M059J (cell line): ENCODE measurements at places on chromosomes 7 and 10. TPM values are rescaled to one million over a fixed set of nuclear protein-coding genes. Genes with fewer than 3 reads are reported as not detected.

DNA sequence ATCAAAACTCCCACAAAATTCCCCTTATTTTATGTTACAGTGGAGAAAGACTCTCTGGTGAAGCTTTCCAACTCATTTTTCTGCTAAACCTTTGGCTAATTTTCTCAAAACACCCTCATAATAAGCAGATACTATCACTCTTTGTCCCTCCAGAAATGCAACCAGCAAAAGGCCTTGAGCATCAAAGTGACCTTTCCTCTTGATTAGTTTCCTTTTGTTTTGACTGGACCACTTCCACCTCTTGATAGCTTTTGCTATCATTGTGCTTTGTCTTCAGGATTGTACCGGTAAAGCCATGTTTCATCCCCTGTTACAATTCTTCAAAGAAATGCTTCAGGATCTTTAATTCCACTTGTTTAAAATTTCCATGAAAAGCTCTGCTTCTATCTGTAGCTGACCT lies 115.1 kb upstream of the SLC13A1 start:
- DNase-seq: no peak

GATA3 gene
- total RNA-seq: 2.3 and 3.3 TPM in 2 replicates

DNA sequence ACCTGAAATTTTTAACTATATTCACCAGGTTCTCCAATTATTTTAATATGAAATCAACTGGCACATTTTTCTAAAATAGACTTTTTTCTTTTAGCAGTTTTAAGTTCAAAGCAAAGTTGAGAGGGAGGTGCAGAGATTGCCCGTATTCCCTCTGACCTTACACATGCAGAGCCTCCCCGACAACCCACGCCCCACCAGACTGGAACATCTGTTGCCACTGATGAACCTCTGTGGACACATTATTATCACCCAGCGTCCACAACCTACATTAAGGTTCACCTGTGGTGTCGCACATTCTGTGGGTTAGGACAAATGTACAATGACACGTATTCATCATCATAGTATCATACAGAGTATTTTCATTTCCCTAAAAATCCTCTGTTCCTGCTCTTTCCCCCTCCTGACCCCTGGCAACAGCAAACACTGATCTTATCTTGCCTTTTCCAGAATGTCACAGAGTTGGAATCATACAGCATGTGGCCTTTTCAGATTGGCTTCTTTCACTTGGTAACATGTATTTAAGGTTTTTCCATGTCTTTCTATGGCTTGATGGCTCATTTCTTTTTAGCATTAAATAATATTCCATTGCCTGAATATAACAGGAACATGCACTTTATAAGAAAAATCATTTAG lies 37.1 kb downstream of the COBL start:
- DNase-seq: no peak

DNA sequence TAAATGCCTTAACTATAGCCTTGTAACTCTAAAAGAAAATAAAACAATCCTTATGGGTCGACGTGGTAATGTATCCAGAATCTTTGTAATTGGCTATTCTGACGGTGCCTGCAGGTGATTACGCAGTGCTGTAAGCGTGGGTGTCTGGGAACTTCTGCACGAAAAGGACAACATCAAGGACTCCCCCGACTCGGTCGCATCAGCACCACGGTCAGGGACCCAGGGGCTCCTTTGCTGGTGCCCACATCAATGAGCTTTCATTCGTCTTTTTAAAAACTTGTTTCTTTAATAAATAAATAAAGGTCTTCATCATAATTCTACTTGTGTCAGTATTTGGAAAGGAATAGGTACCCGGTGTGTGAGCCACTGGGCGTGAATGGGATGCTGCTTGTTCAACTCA lies 13.2 kb downstream of the MKI67 start:
- DNase-seq: no peak

DNA sequence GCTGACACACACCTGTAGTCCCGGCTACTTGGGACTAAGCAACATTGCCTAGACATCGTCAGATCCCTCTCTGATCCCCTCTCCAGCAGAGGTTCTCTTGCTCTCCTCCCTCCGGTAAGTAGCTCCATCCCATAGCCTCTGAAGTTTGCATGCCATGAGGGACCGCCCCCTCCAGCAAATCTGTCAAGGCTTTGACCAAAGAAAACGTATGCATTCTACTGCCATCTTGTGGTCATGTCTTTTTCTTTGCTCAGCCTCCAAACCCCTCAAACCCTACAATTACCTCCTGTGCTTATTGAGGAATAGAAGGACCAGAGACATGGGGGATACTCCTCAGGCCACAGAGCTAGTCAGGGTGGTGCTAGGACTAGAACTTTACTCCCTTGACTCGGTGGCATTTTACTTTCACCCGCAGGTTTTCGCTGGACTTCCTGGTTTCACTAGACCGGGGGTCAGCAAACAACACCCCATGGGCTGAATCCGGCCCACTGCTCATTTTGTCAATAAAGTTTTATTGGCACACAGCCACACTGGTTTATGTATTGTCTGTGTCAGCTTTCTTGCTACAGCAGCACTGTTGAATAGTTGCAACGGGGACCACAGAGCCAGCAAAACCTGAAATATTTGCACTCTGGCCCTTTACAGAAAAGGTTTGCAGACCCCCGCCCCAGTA lies 202.6 kb upstream of the FOXK1 start:
- peak; percentile 56 for DNase-seq

XRCC2 gene
- total RNA-seq: 9.4 and 11.2 TPM in 2 replicates

RSPH10B2 gene
- total RNA-seq: 0.15 TPM in 1 of 2 replicates, not detected in the other
